ENCODE measurements at places on chromosomes 16 and 17.
A peak's percentile ranks its signal among the peaks of the same experiment; 100 is the strongest.

DNA sequence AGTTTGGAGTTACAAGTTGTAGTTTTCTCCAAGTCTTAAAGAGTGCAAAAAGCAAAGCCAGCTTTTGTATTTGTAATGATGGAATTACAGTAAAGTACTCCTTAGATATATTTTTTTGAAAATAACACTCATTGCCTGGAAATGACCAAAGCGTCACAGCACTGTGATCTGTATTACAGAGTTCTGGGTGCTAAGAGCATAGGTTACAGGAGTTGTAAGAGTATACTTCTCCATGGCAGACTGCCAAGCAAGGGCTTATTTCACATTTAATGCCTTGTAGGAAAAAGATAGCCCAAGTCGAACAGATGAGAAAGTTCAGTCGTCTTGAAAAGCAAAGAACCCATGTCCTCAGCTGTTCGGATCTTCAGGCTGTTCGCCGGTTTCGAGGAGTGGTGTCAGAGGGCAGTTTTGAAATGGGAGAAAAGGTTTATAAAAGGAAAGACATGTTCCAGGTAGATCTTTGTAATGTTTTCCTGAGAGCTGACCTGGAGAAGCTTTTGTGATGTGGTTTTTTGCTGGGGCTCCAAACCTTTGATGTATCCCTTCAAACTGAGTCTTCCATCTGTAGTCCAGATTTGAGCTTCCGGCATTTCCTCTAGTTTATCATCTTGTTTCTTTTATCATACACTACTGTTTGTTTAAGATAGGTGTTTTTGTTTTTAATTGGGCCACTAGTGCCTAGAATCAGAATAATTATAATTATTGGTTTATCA lies 41.3 kb downstream of the ERCC4 start:
- DNase-seq, result peak; percentile 44

GRCh38 chr16:74724820-74725549 lies 24.3 kb upstream of the MLKL start:
- DNase-seq, result no peak

DNA sequence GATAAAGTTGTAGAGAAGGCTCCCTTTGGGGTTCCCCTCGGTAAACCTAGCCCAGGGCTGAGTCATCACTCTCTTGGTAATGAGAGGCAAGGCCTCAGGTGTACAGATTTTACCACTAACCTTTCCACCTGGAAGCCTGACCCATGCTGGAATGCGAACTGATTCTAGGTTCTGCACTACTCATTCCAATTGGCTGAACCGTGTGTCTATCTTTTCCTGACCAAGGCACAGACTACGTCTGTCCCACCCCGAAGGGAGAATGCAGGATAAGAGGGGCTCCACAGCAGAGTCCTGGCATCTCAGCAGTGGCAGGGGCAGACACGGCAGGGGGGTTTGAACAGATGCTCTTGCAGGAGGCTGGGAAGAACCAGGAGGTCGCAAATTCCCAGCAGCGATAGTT lies 65.4 kb upstream of the B4GALNT2 start:
- no peak for DNase-seq

GRCh38 chr17:41131979-41132378 lies 8.0 kb upstream of the KRTAP4-12 start:
- peak; percentile 67 for DNase-seq

DNA sequence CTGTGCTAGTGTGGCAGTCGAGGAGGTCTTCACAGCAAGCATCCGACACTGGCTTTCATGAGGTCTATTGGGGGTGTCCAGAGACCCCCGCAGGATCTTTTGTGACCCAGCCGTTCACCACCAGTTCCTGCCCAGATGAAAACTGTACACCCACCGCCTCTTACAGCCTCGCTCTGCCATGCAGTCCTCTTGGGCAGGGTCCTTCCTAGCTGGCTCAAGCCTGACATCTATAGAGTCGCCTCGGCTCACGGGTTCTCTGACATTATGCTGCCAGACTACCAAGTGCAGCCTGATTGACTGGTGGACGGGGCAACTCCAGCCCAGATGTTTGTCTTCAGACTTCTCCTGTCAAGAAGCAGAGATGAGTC lies 14.6 kb upstream of the CLEC10A start:
- no peak for DNase-seq

DNA sequence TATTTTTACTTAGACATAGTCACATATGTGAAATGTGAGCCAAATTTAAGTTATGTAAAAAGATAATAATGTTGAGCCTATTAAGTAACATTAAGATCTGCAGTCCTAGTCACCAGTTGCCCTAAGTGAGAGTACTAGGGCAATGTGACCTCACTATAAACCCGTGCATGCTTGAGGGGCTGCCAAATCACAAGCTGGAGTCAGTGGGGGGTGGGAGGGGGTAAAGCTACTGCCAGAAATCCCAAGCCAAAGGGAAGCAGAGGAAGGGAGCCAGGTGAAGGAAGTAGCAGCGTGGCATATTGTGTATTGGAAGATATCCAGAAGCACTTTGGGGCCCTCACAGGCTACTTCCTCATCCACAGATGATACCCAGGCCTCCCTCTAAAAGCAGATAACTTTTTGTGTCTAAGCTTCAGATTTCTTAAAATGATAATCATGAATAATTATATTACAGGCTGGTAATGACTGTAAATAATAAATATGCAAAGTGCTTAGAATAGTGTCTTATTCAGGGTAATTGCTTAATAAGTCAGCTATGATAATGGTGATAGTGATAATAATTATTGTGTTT lies 134.1 kb downstream of the CA10 start:
- DNase-seq, result peak; percentile 71

DNA sequence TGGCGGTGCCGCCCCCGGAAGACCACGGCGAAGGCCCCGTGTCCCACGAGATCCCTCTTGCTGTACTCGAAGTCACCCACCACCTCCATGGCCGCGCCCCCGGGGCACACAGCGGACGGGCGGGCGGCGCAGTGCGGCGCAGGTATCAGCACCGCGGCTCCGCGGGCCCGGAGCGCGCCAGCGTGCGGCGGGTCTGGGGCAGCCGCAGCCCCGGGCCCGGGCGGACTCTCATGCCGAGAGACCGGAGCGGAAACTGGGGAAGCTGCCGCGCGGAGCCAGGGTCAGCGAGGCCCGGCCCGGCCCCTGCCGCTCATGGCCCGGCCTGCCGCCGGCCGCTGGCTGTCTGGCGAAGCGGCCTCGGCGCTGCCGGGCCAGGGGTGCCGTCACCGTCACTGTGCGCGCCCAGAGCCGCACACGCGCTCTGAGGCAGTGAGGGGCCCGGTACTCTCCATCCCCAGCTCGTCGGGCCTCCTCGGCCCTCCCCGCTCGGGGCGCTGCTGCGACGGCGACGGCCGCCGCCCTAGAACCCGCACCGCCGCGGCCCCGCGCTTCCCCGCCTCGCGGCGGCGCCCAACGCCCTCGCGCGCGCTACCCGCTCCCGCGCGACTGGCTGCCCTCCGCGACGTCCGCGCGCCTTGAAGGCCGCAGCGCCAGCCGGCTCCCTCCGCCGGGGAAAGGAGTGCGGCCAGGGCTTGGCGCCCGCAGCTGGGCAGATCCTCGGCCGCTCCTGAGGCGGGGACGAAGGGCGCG lies at the start of gene ULK2:
ULK2 (minus strand) TSS at position 608 of the 750 bp plus-strand sequence; CDS start at position 89, 519 bp downstream.
- peak; percentile 87 for DNase-seq

DNA sequence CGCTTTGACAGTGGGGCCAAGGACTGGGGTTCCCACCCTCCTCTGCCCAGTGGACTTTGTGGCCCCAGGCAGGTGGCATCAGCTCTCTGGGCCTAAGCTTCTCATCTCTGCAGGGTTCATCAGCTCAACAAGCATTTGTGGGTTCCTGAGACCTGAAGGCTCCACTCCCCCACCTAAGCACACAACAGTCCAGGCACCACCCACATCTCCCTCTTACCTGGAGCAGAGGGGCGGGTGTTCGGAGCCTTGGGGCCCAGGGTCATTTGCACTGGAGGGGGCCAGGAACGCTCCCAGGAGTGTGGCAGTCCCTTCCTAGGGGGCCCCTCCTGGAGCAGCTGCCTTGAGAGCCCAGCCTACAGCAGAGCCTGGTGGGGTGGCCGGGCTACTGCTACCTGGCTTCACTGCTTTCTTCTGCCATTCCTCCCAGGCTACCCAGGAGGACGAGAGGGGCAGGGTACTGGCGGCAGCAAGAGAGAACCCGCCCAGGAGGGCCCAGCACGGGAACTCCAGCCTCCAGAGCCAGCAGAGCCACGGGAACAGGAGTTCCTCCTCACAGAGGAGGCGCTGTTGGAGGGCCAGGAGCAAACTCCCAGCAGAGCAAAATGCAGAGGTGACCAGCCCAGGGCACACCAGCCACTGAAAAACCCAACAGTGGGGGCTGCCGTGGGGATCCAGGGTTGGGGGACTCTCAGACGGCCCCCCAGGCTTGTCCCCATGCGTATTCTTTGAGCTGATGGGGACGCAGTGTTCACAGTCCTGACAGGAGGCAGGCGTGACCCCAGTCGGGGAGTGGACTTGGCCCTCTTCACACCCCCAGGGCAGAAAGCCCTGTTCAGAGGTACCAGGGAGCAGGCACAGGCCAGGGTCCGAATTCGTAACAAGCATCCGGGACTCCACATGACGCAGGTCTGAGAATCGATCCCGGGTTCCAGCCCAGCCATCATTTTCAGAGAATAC lies 35.1 kb upstream of the SLC38A10 start:
- DNase-seq, result no peak

DNA sequence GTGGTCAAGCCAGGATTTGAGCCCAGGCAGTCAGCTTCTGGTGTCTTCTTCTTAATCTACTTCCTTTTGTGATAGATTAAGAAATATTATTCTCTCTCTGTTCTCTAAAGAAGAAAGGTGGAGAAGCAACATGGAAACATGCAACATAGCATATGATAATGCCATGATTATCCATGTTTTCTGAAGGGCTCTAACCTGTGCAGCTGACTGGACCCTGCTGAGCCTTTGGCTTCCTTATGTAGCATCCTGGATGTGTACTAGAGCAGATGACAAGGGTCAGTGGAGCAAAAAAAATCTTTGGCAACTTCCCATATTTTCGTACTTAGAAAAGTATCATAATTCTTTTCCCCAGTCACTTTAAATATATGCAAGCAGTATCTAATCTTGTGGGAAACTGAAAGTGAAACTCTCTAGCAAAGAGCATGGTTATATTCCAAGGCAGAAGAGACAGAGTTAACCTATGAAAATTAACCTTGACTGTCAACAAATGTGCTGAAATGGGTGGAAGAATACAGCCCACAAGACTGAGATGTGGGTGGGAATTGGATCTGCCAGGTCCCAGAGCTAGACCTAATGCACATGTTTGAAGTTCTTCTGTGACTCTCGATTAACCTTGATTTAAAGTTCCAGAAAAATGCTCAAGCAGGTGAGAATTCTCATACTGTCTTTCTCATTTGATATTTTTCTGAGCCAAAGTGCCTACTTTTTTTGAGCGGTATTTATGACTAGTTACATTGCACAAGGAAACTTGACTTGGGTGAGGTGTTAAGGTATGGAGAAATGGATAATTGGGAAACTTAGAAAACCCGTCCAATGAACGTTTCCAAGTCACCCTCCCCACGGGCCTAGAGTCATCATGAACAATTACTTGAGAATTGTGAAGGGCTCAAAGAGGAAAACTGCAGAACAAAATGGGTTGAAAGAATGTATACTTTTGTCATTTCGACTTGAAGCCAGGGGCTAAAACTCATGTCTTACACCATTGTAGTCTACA lies 248.6 kb downstream of the FTO start:
- peak; percentile 20 for DNase-seq

DNA sequence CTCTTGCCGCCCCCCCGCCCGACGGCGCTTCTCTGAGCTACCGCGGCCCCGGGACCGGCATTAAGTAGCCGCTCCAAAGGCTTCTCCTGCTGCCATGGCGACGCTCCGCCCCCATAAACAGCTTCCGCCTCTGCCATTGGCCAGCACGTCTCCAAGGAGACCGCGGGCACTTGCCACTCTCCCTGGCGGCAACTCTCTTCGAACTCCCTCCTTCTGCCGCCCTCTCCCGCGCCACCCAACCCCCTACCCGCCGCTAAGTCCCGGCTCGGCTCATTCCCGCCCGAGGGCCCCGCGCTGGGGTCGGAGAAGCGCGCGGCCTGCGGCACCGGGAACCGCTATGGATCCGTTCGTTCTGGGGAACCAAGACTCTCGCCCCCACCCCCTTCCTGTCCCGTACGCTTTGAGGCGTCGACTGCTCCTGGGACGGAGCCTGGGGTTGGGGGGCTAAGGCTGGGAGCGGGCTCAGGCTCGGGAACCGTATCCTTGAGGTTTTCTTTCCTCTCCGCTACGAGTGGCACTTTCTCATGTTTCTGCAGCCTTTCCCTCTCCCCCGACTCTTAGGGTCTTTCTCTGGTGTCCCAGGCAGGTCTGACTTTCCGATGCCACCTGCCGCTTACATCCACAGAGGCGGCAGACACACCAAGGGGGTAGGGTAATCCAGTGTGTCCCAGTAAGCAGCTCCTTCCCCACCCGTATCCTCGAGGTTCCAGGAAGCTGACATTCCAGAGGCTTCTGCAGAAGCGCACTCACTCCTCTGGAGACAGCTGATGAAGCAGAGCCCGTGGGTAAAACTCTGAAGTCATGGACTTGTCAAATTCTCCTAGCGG lies at the start of gene FOXJ1:
FOXJ1 (minus strand) TSS at position 34 of the 827 bp plus-strand sequence. CDS start 850 bp downstream, outside the sequence.
- peak; percentile 76 for DNase-seq

- no peak for DNase-seq
Observed at GRCh38 chr17:8273884-8274444, 14.5 kb upstream of the RANGRF start.

DNA sequence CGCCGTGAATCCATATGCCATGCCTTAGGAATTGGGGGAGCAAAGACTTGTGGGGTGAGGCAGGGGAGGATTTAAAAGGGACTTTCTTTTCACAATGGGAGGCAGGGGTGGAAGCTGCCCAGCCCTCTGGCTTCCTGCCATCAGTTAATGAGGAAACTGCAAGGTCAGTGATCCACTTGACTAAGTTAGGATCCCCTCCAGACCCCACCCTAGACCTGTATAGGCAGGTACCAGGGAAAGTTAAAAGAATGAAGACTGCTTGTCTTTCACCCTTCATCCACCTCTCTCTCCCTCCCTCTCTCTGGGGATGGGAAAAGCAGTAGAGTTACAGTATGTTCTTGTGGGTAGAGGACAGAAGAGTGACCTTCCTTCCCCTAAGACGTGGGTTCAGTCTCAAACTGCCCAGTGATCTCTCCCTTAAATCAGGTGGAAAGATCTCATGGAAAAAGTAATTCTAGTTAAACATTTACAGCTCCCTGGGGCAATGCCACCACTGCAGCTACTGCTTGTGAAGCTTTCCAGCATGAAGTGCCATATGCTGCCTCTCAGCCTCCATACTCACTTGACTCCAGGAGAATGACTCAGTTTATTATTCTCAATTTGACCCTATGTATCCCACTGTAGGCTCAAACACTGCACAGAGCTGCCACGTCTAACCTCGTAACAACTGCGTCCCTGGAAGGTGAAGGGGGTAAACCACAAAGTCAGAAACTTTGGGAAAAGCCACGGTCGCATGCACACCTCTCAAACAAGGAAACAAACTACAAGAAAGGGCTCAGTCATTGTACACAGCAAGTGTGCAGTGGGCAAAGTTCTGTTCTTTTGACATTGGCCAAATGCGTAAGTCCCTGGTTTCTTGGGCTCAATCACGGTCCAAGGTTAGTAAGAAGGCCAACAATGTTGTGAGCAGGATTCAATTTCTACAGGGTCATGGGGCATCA lies 1.2 kb downstream of the COA3 start:
- DNase-seq, result no peak

DNA sequence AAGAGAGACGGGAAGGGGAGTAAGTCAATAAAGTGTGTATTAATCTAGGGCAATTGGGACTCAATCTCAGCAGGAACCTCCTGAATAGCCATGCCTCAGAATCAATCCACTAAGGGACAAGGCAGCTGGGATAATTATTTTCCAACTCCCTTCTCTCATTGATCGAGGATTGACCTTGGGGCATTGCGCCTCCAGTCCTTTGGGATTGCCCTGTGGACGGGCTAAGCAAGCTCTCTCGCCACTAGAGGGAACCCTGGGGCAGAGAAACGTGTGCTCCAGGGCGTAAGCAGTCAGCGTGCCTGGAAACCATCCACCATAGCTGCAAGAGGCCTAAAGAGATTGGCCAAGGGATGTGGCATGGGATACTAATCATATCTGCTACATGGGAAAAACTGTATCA lies 53.9 kb upstream of the ERCC4 start:
- DNase-seq, result peak; percentile 60

All from fibroblast of skin of right biceps (primary cell).